ENCODE measurements at places on chromosomes 3 and 15.

- no peak for DNase-seq
Measured at GRCh38 chr3:10526366-10526765, 21.0 kb upstream of the ATP2B2 start.

- DNase-seq, result no peak
Measured at GRCh38 chr3:191997579-191998268, 536.8 kb downstream of the PYDC2 start.

DNA sequence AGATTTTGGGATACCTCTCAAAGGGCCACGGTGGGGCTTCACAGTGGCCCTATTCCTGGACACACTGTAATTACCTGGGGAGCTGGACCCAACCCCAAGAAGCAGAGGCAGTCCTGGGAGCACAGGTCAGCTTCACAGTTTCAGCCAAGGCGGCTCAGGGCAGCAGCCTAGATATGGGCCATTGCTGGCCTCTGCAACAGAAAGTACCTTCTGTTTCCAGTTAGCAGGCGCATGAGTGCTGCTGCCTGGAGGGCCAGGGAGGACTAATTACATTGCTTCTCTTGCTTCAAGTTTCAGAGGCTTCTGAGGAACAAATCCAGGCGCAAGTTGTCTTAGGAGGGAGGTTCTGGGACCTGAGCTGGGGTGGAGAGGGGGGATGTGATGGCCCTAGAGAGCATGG, 13.5 kb upstream of the DUSP7 start:
- DNase-seq, result no peak

GRCh38 chr3:71724584-71725270, 475 bp downstream of the EIF4E3 start:
- DNase-seq, result no peak

DNA sequence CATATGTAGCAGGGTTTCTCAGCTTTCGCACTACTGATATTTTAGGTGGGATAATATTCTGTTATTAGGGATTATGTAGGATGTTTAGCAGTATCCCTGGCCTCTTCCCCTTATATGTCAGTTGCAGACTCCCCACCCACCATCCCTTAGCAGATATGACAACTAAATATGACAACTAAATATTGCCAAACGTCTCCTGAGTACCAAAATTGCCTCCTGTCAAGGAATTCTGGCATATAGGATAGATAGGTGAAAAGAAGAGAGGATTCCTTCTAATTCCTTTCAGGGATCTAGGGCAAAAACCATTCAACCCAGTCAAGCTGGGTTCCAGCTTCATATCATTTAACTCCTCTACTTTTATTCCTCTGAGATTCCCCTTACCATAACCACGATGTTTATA, 759.8 kb downstream of the AGBL1 start:
- DNase-seq, result no peak
